ENCODE measurements at places on chromosomes 1 and 21.

DNA sequence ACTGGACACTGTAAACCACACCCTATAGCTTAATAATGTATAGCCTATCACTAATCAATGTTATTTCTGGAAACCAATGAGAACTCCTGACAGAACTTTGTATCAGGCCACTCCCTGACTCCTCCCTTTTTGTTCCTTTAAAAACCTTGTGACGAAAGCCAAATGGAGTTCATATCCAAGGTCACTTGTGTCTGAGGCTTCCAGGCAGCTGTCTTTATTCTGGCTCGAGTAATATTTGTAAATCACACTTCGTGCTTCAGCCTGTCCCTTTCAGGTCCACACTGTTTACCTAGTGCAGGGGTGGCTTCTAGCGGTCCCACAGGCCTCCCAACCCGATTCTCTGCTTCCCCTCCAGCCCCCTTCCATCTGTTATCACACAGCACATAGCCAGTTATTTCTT lies 16.2 kb upstream of the CAPN9 start:
- DNase-seq = no peak

DNA sequence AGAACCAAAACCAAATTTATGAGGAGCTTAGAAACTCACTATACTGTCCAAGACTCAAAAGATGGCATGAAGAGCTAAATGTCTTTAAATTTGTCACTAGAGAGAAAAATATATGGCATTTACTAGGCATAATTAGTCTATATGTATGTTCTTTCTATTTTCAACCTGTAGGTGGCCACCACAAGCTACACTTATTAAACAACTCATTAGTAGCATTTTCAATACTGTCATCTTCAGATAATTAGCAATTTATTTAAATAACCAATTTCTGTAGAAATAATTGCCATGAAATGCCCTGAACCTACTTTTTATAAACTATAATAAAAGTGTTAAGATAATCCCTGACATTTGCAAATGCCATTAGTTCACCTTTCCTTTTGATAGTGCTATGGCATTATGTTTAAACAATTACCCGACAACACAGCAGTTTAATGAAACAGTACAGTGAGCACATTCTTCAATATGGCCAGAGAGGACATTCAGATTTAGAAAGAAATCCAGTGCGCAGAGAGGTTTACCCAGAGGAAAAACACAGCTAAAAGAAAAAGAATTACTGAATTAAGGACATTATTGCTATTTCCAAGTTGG lies 522.5 kb downstream of the PTBP2 start:
- peak; percentile 37 for DNase-seq

DNA sequence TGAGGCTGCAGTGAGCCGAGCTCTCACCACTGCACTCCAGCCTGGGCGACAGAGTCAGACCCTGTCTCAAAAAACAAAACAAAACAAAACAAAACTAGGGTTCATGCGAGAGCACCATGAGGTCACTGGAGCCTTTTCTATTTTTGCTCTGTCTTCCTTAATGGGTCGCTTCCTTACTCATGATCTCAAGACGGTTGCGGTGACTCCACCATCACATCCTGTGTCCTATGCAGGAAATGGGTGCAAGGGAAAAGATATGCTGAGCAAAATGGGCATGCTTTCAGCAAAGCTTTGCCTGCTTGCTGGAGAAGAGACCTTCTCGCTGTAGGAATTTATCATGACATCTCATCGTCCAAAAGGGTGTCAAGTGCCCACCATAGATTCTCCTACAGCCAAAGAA lies 36.4 kb downstream of the WNT9A start:
- DNase-seq = no peak

DNA sequence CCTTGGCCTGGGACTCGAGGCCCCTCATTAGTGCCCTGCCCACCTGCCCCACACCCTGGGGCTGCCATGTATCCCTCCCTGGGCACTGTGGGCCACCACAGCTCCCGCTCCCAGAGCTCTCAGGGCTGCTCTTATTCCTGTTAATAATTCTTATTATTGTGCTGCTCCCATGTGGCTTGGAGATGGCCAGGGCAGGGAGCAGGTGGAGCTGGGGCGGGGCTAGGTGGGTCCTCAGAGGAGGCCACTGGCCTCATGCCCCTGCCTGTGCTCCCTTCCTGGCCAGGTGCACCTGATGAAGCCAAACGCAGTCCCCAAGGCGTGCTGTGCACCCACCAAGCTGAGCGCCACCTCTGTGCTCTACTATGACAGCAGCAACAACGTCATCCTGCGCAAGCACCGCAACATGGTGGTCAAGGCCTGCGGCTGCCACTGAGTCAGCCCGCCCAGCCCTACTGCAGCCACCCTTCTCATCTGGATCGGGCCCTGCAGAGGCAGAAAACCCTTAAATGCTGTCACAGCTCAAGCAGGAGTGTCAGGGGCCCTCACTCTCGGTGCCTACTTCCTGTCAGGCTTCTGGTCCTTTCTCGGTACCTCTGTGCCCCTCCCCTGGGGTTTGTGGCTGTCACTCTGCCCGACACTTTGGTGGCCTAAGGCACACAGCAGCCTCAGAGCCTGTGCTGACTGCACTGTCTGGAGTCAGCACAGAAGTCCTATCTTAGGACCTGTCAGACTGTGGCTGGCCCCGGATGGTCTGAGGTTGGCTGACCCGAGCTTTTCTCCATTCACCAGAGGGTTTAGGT lies 34.1 kb downstream of the BMP8A start:
- no peak for DNase-seq

GRCh38 chr1:87989346-87989745 lies 660.7 kb downstream of the LMO4 start:
- no peak for DNase-seq

DNA sequence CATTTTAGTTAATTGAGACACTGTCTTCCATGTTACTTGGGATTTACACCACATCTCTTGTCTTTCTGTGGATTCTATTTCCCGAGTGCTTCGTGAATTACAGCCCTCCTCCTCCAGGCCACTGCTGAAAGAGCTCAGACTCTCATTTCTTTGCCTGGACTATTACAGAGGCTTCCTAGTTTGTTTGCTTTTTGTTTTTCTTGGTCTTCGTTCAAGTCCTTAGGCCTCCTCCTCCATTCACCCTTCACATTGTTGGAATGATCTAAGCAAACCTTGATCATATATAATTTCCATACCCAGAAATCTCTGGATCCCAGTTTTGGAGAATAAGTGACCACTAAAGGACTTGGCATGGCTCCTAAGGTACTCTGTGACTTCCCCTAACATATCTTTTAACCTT lies 94.1 kb downstream of the CNIH3 start:
- no peak for DNase-seq

- DNase-seq = no peak
Measured at GRCh38 chr1:10765304-10765703, 31.1 kb downstream of the CASZ1 start.

GRCh38 chr1:8362701-8363101 lies 44.8 kb downstream of the SLC45A1 start:
- no peak for DNase-seq

GRCh38 chr1:181386340-181386739 lies 97.0 kb upstream of the CACNA1E start:
- no peak for DNase-seq

DNA sequence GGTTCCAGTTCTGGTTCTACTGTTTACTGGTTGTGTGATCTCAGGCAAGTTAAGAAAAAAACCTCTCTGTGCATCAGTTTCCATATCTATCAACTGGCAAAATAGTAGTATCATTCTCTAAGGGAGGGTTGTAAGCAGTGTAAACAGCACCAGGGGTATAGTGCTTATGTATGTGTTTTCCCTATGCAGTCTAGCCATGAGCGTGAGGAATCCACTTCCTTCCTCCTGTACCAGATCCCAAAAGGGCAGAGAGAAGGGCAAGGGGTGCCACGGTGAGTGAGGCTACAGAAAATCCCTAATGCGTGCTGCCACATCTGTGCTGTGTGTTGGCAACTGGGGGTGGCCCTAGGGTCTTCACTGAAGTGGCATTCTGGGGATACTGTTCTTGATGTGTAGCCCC lies 18.4 kb upstream of the RNF19B start:
- no peak for DNase-seq

GRCh38 chr1:234836045-234836681 lies 226.2 kb upstream of the IRF2BP2 start:
- DNase-seq = peak; percentile 32

DNA sequence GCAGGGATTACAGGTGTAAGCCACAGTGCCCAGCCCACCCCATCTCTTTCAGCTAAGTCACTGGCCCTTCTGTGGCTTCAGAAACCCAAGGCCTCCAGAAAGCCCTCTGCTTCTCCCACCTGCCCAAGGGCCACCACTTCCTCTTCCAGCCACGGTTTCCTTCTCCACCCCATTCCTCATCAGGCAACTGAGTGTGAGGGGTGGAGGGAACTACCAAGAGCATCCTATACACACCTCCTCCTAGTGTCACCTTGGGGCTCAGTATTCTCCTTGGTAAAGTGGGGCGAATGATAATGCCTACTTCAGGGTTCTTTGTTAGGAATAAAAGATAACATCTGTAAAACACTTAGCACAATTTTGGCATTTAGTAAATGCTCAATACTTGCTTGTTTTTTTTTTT lies 30.0 kb downstream of the KNCN start:
- peak; percentile 14 for DNase-seq

DNA sequence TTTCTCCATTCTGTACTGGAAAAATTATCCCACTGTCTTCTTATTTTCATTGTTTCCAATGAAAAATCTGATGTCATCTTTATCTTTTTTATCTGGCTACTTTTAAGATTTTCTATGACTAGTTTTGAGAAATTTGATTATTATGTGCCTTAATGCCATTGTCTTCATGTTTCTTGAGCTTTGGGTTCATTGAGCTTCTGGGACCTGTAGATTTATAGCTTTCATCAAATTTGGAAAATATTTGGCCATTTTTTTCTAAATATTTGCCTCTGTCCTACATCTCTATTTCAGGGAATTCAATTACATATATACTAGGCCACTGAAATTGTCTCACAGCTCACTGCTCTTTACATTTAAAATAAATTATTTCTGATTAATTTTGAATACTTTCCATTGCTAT lies 38.7 kb upstream of the KCNH1 start:
- no peak for DNase-seq

GRCh38 chr1:183234660-183235476 lies 48.8 kb downstream of the LAMC2 start:
- DNase-seq = no peak

DNA sequence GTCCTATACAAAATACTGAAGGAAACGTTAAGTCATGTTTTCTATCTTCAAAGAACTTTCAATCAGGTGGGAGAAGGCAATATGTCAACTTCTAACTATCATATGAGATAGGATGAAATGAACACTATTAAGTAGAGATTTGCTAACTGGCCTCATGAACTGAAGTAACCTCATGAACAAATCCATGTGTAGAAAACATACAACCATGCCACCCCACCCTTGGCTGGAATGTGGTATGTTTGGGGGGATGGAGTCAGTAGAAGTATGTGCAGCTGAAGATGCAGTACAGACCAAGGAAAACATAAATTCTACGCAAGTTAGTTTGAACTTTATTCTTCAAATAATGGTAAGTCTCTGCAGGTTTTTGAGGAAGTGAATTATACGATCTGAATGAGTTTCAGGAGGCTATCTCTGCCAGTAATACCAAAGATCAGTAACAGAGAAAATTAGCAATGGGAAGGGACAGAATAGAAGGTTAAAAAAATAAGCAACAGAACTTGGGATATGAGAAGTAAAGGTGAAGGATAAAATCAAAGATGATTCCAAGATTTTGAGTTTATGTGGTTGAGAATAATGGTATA lies 4.5 kb downstream of the TRMT1L start:
- DNase-seq = no peak
